Stimulated activated CD4-positive, alpha-beta T cell treated with anti-CD3 and anti-CD28 coated beads, Interleukin-2, amount 100 ng/mL, for 4 hours (primary cell): ENCODE measurements at places on chromosomes 2 and 18.

DNA sequence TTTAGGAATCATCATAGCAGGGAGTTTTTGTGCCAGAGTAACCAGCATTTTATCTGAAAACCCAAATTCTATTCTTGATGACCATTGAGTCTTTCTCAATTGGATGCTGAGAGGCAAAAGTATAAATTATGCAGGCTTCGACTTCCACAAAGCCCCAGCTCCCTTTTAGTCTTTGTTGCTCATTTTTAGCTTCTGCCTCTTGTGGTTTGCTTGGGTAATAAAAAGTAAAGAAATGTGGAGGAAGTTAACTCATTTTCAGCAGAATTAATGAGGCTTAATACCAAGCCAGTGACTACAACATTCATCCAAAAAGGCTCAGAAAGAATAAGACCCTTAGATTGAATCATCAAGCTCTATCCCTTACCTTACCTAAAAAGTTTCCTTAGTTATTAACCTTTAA, 18.6 kb downstream of the ERMN start:
- no peak for DNase-seq

DNA sequence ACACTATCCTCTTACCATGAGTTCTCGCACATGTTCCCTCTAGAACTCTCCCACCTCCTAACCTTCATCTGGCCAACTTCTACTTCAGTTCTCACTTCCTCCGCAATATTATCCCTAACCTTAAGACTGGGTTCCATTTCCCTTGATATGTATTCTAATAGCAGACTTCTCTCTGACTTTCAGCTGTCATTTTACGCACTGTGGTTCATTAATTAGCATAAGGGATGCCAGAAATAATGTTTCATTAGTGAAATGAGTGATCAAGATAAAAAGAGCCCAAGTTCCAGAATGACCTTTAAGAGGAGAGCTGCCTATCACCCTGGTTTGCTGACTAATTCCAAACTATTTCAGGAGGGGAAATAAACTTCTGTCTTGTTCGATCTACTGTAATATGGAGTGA, 108.6 kb upstream of the CCDC150 start:
- DNase-seq, result no peak

DNA sequence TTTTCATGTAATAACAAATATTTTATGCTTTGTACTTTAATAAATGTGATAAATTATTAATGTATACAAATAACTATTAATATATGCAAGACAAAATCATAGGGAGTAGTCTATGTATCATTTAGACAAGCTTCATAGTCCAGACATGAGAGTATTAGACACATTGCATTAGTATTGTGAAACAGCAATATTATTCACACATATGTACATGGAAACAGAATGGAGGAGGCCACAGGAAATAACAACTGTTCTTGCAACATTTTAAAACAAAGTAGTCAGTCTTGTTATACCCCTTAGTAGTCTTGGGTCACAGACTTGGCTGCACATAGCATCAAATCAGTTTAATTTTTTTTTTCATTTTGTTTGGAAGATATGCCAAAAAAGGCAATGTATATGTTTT, 15.8 kb downstream of the DSC1 start:
- no peak for DNase-seq

DNA sequence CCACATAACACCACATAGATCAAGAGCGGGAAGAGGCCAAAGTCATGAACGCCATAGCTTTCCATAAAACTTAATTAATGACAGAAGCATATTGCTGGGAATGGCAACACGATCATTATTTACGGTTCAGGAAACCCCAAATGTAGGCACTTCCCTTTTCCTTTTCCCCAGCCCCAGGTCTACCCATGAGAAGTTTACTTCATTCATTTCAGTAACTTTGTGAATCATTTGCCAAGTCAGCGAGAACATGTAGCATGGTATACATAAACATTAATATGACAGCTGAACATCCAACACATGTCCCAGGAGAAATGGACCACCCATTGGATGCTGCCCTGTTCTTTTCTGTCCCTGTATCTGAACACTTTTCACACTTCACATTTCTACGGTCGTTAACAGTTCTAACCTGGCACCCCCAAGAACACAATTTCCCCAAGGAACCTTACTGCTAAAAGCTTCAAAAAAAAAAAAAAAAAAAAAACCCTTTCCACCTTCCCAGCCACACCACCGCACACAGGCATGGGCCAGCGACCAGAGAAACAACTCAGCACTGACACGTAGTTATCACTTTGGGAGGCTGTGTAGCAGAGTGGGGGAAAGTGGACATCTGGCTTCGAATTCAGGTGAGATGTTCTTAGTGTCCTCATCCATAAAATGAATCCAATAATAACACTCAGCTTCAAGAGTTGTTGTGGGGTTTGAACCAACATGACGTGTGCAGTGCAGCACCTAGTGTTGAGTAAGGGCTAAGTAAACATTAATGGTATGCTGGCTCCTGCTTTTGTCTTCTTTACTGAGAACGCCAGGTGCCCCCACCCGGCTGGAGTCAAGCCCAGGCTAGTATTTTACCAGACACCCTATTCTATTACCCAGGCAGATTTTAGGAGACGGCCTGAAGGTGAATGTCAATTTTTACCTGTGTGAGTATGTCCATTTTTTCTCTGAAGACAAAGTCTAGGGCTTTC, 371.5 kb downstream of the LNPK start:
- DNase-seq, result no peak

GRCh38 chr18:36274083-36274715, 23.3 kb upstream of the FHOD3 start:
- DNase-seq, result no peak

- no peak for DNase-seq
Observed at GRCh38 chr2:143907801-143908200, 612.1 kb downstream of the ZEB2 start.

GRCh38 chr2:108884619-108885018, 98.0 kb downstream of the CCDC138 start:
- no peak for DNase-seq

GRCh38 chr2:11904029-11904428, 157.6 kb downstream of the LPIN1 start:
- no peak for DNase-seq

DNA sequence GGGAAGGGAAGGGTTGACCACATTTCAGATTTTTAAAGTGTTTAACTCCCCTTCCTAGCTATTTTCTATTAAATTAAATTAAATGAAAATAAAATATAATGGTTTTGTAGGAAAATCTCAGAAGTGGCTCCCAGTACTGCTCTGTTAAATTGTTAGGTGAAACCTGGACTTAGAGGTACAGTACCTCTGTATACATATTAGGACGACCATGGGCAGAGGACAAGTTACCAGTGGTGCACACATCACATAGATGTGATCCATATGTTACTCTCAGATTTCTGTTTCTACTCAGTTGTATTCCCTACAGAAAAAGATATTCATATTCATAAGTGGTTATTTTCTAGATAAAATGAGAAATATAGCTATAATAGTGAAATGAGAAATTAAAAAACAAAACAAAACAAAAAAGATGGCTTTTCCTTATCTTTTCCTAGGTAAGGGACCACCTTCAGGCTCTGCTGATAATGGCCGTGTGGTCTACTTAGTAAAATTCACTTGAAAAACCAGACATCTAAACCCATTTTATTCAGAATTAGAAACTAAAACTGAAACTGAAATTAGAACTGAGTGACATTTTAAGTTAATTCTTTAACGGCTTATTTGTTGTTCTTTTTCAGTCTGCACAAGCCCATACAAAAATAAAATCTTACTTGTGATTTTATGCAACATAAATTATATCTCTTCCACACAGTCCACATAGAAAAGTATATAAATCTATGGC, 832.5 kb upstream of the CHAC2 start:
- DNase-seq, result no peak

GRCh38 chr18:7566244-7566566, 911 bp upstream of the PTPRM start:
- no peak for DNase-seq

- DNase-seq, result no peak
Observed at GRCh38 chr2:224994242-224994823, 47.9 kb downstream of the DOCK10 start.

- no peak for DNase-seq
Observed at GRCh38 chr2:174856447-174856846, 92.2 kb upstream of the CHRNA1 start.

- DNase-seq, result no peak
Observed at GRCh38 chr2:36416370-36417165, 61.0 kb downstream of the CRIM1 start.

DNA sequence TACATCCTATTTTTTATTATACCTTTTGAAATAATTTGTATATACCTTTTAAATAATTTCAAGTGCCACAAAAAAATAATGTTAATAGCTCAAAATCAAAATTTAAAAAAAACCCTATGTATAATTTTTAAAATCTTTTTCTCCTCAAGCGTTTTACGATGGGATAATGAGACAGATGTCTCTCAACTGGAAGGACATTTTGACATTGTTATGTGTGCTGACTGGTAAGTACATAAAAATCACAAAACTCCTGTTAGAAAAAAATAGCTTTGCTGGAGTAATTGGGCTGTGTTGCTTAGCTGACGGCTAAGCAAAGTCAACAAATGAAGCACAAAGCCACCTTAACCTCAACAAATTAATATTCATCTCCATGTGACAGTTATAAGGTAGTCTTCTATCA, 198.0 kb upstream of the SIX3 start:
- DNase-seq, result no peak

- no peak for DNase-seq
Observed at GRCh38 chr18:24341361-24341760, 56.3 kb downstream of the OSBPL1A start.

GRCh38 chr2:127558911-127559310, 23.4 kb downstream of the MYO7B start:
- no peak for DNase-seq

DNA sequence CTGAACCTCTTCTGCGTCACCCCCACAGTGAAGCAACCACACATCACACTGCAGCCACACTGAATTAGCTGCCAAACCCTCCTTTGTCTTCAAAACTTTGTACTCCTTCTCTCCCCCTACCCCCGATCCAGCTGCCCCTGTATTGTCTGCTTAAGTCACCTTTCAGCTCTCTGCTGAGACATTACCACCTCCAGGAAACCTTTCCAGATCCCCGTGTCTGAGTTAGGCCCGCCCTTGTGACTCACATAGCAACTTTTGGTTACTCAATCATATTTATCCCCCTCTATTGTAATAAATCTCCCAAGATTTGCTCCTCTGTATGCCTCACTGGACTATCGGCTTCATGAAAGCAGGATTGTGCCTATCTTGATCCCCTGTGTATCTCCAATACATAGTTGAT, 82.8 kb upstream of the CDCA7 start:
- no peak for DNase-seq

DNA sequence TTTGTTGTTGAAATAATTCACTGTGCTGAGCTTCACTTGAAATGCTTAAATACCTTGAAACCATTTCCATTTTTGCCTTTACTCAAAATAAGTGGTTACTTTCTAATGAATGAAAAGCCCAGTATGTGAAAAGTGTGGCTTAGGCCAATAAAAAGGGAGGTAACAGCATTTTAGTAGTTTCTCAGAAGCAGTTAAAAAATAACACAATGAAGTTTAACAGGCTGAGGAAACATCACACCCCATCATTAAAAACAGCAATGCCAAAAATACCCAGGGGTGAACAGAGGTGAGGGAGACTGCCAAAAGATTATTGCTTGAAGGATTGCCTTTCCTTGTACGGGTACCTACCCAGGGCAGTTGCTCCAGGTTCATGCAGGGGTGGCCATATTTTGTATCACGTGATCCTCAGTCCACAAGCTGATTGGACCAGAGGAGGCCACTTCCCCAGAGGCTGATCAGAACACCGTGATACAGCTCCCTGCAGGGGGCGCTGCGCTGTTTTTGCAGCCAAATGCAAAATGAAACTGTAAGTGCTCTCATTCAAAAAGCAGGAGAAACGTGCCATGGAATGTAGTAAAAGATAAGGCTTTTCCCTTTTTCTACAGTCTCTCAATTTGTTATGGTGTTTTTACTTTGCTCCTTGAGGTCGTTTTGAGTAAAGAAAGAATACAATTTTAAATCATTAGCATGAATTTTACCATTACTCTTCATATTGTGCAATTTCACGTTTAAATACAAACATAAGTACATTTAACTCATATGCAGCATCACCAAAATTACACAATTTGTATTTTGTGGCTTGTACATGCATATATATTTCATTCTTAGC, 70.2 kb upstream of the SH3BP4 start:
- DNase-seq, result no peak

GRCh38 chr2:190947141-190947540, 66.5 kb downstream of the GLS start:
- DNase-seq, result no peak

- DNase-seq, result no peak
Observed at GRCh38 chr2:118698564-118698963, 148.9 kb downstream of the EN1 start.

DNA sequence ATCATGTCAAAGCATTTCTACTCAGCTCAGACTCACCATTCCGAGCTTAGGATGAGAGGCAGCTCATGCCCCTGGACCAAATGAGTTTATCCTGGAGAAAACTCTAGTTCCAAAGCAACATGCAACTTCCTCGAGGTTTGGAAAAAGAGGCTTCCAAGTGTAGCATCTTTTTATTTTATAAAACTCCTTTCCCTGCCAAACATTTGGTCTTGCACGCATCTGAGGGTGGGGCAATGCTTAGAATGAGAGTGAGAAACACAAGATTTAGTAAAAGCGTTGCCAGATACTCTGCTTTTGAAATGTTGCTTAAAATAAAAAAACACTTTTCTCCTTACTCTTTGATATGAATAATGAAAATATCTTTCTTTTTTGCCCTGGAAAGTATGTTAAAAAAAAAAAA, 151.5 kb downstream of the NCKAP5 start:
- DNase-seq, result no peak

DNA sequence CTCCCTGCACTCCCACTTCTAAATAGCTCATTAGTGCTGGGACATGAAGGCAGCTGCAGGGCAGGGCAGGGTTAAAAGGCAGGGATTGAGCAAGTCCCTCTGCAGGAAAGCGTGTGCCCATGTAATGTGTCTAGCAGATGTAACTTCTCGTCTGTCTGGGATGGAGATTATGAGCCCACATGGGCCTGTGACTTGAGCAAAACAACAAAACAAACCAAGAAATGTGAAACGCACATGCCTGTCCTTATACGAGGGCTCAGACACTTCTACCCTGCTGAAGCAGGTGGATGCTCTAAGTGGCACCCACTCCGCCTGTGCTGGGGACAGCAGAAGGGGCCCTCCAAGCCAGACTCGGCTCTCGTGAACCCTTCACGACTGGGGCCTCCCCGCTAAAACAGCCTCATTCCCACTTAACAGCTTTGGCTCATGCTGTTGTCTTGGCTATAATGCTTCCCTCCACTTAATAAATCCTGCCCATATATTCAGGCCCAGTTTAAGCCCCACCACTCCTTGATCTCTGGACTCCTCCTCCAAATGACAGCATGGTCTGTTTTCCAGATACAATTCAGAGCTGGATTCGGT, 40.9 kb downstream of the TMEM247 start:
- no peak for DNase-seq

GRCh38 chr2:20198001-20198400, 26.9 kb downstream of the SDC1 start:
- no peak for DNase-seq

- no peak for DNase-seq
Observed at GRCh38 chr2:88054782-88055370, 707 bp downstream of the KRCC1 start.

DNA sequence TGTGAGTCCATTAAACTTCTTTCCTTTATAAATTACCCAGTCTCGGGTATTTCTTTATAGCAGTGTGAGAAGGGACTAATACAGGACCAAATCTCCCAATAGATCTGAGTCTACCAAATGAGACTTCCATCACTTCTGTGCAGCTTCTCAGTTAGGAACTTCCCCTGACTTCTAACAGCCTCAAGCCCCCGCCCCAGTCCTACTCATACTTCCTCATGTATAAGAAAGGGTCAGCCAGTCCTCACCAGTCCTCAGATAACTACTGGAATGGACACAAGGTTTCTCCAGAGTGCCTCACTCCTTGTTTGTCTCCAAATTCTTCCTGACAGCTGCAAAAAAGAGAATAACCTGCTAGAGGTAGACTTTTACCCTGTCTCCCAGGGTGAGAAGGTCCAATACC, 19.5 kb downstream of the TTC32 start:
- no peak for DNase-seq
